Nephron progenitor cell (in vitro differentiated cells): ENCODE measurements at places on chromosomes 2 and 18.

GRCh38 chr2:31012406-31012805 lies 125.8 kb downstream of the GALNT14 start:
- no peak overlapping the region for H3K27ac ChIP-seq
- peaks cover 60% of the 10 kb centered on the region for H3K4me1 ChIP-seq
- no peak overlapping the region for H3K4me3 ChIP-seq
- H3K27me3 ChIP-seq: peaks cover 57% of the 10 kb centered on the region

DNA sequence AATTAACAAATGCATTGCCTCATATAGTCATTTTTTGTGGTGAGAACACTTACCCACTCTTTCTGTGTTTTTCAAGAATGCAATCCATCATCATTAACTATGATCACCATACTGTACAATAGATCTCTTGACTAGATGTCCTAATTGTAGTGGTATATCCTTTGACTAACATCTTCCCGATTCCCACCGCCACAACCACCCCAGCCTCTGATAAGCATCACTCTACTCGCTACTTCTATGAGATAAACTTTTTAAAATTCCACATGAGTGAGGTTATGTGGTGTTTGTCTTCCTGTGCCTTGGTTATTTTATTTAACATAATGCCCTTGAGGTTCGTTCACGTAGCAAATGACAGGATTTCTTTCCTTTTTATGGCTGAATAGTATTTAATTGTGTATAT lies 6.6 kb downstream of the VWA3B start:
- H3K27ac ChIP-seq: no peak overlapping the region
- peaks cover 28% of the 10 kb centered on the region for H3K27me3 ChIP-seq
- DNase-seq: no peak
- H3K36me3 ChIP-seq: peaks cover 4% of the 10 kb centered on the region

- no peaks in the 10 kb centered on the region for H3K36me3 ChIP-seq
- H3K27me3 ChIP-seq: no peaks in the 10 kb centered on the region
- H3K4me1 ChIP-seq: peaks cover 4% of the 10 kb centered on the region
- no peak overlapping the region for H3K4me3 ChIP-seq
- H3K27ac ChIP-seq: no peak overlapping the region
- DNase-seq: peak; percentile 13
These were observed 141.5 kb downstream of the SPHKAP start for GRCh38 chr2:228039752-228040534.

DNA sequence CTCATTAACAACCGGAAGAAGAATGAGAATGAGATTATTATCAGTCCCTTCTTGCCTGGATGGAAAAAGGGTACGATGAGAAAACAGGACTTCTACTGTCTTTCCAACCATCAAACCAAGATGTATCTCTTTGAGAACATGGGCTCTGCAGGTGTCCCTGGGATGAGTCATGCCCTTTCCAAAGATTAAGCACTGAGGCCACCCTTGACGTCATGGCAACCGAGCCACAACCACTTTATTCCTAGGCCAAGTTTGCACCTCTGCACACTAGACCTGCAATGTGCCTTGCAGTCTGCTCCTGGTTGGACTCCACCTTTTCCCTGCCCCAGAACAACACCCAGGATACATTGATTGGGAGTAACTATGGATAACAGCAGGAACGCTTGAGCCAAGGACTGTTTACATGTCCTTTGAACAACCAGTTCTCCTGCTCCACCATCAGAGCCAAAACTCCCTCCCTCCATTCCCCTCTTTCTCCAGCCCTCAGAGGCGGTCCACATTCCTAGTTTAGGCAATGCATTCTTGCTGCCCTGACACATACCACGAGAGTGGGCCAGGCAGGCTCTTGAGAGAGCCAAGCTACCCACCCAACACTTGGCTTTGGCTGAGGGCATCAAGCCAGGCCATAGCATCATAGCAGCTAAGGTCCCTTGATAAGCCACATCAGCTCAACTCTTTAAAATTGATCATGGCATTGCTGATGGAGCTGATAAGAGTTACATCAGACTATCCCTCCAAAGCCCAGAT lies 310.7 kb downstream of the TNS1 start:
- H3K27ac ChIP-seq: no peak overlapping the region
- H3K4me3 ChIP-seq: no peak overlapping the region
- DNase-seq: no peak
- H3K27me3 ChIP-seq: no peaks in the 10 kb centered on the region
- H3K4me1 ChIP-seq: peaks cover 28% of the 10 kb centered on the region

- no peak overlapping the region for H3K27ac ChIP-seq
- no peak overlapping the region for H3K4me3 ChIP-seq
- peaks cover 8% of the 10 kb centered on the region for H3K27me3 ChIP-seq
- no peak for DNase-seq
- H3K36me3 ChIP-seq: no peaks in the 10 kb centered on the region
- H3K4me1 ChIP-seq: no peaks in the 10 kb centered on the region
These were observed 173.3 kb upstream of the PIEZO2 start for GRCh38 chr18:11322716-11323115.

GRCh38 chr2:151842830-151843690 lies 14.8 kb upstream of the ARL5A start:
- H3K4me3 ChIP-seq: no peak overlapping the region
- H3K27ac ChIP-seq: peak overlapping the region; percentile 58
- H3K36me3 ChIP-seq: no peaks in the 10 kb centered on the region
- DNase-seq: no peak
- H3K4me1 ChIP-seq: peaks cover 17% of the 10 kb centered on the region
- H3K27me3 ChIP-seq: peaks cover 4% of the 10 kb centered on the region

- H3K4me1 ChIP-seq: peaks cover 70% of the 10 kb centered on the region
- DNase-seq: no peak
- no peak overlapping the region for H3K27ac ChIP-seq
- H3K4me3 ChIP-seq: no peak overlapping the region
These were observed 148.7 kb downstream of the AGAP1 start for GRCh38 chr2:235642446-235643098.

DNA sequence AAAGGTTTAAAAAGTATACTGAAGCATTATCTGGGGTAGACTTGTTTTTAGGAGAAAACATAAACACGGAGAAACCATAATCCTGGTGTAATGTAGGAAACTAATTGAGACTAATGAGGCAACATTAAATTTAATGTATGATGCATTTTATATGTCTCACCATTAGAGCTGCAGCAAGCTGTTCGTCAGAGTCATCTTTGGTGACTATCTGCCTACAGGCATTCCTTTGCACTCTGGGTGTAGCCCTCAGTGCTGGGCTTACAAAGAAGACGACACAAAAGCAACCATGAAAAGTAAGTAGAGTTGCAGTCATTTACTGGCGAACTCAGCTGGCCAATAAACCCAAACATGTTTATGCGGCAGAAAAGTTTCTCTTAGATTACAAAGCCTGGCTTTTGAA lies 415.3 kb upstream of the ZEB2 start:
- H3K27ac ChIP-seq: peak overlapping the region; percentile 47
- H3K4me3 ChIP-seq: no peak overlapping the region
- H3K27me3 ChIP-seq: no peaks in the 10 kb centered on the region
- no peaks in the 10 kb centered on the region for H3K36me3 ChIP-seq
- H3K4me1 ChIP-seq: peaks cover 29% of the 10 kb centered on the region

DNA sequence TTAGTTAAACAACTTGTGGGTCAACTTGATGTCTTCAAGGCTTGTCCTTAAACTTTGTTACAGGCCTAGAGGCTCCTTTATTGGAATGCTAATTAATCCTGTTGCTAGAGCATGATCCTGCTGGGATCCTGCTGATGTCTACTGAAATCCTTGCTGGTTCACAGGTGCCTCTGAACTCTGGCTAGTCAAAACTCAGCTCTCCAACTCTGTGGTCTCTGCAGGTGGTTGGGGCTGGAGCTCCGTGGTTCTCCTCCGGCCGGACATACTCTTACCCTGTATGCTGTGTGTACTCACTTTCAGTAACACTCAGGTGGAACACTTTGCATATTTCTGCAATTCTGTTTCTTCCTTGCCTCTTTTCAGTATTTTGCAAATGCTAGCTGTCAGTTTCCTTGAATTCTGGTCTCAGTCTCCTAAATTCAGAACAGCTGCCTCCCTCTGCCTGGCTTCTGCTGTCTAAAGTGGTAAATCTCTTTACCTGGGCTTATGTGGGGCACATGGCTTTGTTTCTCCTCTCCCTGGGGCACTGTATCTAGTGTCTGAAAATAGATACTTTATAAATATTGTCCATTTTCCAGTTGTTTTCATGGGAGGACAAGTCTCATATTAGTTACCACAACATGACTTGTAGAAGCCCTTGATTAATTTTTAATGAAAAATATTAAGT lies 113.0 kb downstream of the ATP9B start:
- no peak overlapping the region for H3K27ac ChIP-seq
- no peak for DNase-seq
- H3K4me1 ChIP-seq: peaks cover 6% of the 10 kb centered on the region
- H3K27me3 ChIP-seq: no peaks in the 10 kb centered on the region
- H3K4me3 ChIP-seq: no peak overlapping the region

DNA sequence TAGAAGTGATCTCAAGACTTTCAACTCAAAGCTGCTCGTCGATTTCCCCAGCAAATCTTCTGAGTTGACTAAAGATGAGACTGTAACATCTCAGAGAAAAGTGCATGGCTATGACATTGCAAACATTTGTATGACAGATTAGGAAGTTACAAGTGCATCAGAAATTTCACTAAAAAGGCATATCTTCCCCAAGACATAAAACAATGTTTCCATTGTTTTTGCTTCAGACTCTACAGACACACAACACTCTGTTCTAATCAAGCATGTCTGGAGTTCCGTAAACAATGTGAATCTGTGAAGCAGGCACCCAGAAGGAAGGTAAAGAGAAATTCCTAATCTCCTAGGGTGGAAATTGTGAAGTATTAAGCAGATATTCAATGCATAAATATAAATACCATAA lies 144.6 kb upstream of the LYPD1 start:
- no peak overlapping the region for H3K4me3 ChIP-seq
- no peak overlapping the region for H3K27ac ChIP-seq
- no peaks in the 10 kb centered on the region for H3K27me3 ChIP-seq
- no peak for DNase-seq
- H3K36me3 ChIP-seq: peaks cover 23% of the 10 kb centered on the region

DNA sequence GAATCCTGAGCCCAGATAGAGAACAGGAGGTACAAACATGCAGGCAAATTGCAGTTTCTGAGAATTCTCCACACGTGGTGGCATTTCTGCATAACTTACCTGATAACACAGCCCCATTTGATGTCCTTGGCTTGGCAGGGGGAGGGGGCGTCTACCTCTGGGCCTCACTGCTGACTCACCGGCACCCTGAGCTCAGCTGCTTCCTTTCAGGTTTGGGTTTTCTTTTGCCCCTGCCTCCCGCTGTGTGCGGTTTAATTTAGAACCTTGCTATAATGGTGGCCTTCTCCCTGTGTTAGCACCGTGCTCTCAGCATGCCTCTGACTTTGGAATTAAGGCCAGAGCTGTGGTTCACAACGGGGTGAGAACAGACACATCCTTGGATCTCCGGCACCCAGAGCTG lies 4.4 kb downstream of the CTIF start:
- H3K27ac ChIP-seq: no peak overlapping the region
- DNase-seq: no peak
- peaks cover 59% of the 10 kb centered on the region for H3K4me1 ChIP-seq
- no peaks in the 10 kb centered on the region for H3K36me3 ChIP-seq
- no peak overlapping the region for H3K4me3 ChIP-seq

GRCh38 chr2:51553476-51553875 lies 521.5 kb upstream of the NRXN1 start:
- H3K27me3 ChIP-seq: no peaks in the 10 kb centered on the region
- H3K27ac ChIP-seq: no peak overlapping the region
- H3K4me1 ChIP-seq: no peaks in the 10 kb centered on the region
- DNase-seq: no peak
- no peak overlapping the region for H3K4me3 ChIP-seq

DNA sequence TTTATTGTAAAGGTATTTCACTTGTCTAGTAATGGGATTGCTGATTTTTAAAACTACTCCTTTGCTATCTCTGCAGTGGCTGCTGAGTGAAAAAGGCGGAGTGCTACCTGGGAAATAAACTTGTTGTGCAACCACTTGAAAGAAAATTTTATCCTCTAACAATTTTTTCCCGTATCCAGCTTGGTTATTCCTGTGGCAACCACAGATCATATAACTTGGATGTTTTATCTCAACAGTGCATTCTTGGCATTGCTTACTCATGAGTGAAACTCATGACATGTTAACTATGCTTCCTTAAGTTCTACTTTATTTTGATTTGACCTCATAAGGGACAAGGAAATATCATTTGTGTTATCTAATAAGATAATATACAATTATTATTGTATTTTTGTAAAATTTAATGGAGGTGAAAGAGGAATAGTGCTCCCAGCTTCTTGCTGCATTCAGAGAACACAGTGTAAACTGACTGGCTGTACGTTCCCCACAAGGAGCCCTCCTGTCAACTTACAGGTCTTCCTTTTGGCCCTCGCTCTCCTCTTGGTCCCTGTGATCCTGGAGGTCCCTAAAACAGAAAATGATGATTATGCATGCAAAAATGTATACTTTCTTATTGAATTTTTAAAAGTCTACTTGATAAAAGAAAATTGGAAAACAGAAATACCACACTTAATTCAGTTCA lies 82.7 kb downstream of the COL5A2 start:
- H3K27ac ChIP-seq: no peak overlapping the region
- H3K27me3 ChIP-seq: no peaks in the 10 kb centered on the region
- H3K4me1 ChIP-seq: no peaks in the 10 kb centered on the region
- H3K36me3 ChIP-seq: peaks cover 33% of the 10 kb centered on the region

- H3K27ac ChIP-seq: peak overlapping the region; percentile 16
- no peak overlapping the region for H3K4me3 ChIP-seq
- peaks cover 24% of the 10 kb centered on the region for H3K36me3 ChIP-seq
- peaks cover 2% of the 10 kb centered on the region for H3K27me3 ChIP-seq
These were observed 1005.7 kb upstream of the PIK3C3 start for GRCh38 chr18:40949114-40949950.

DNA sequence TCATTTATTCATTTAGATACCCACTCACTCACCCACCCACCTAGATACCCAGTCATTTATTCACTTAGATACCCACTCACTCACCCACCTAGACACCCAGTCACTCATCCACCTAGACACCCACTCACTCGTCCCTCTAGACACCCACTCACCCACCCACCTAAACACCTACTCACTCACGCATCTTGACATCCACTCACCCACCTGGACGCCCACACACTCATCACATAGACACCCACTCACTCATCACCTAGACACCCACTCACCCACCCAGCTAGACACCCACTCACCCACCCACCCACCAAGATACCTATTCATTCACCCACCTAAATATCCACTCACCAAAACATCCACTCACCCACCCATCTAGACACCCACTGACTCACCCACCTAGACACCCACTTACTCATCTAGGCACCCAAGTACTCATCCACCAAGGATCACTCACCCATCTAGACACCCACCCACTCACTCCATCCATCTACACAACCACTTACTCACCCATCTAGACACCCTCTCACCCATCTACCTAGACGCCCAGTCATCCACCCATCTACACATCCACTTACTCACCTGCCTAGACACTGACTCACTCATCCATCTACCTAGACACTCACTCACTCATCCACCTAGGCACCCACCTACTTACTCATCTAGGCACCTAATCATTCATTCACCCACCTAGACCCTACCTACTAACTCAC lies 723.7 kb upstream of the RAB6C start:
- DNase-seq: no peak
- H3K27me3 ChIP-seq: peaks cover 14% of the 10 kb centered on the region
- H3K36me3 ChIP-seq: no peaks in the 10 kb centered on the region
